ENCODE measurements at places on chromosomes 11 and 22.

DNA sequence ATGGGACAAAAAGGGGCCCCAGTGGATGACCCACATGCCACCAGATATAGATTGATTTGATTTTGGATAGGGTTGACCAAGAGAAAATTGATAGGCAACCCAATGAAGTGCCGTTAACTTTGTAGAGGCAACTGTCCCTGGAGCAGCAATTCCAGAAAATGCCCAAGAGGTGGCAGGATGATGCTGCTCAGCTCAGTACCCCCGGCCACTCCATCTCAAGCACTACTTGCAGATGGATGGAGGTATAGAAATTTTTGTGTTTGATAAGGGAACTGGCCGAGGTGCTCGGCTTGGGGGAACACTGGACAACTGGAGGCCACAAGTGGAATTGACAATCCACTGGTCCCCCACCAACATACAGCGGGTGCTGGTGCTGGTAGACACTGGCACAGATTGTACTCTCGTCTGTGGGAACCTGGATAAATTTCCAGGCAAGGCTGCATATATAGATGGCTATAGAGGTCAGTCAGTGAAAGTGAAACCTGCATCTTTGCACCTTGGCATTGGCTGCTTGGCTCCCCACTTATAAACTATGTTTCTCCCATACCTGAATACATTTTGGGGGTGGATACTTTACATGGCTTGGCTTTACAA, 86.3 kb downstream of the CCDC83 start:
- peak; percentile 70 for DNase-seq

DNA sequence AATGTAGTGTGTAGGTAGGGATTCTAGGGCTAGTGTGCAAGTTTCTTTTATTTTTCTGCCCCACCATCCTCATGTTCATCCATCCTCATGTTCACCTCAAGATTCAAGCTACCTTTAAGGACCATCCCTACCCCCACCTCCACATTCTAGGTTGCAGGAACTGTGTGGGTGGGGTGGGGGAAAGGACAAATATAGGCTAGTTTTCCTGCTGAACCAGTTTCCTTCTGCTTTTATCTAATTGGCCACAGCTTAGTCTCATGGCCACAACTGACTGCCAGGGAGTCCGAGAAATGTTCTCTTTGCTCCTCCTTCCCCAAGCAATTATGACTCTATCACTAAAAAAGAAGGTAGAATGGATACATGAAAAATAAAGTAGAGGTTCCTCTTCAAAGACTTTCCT, 179.0 kb upstream of the LARGE1 start:
- no peaks in the 10 kb centered on the region for H3K36me3 ChIP-seq
- no peaks in the 10 kb centered on the region for H3K27me3 ChIP-seq
- no peak overlapping the region for H3K4me3 ChIP-seq
- no peak overlapping the region for H3K27ac ChIP-seq
- no peak for DNase-seq

DNA sequence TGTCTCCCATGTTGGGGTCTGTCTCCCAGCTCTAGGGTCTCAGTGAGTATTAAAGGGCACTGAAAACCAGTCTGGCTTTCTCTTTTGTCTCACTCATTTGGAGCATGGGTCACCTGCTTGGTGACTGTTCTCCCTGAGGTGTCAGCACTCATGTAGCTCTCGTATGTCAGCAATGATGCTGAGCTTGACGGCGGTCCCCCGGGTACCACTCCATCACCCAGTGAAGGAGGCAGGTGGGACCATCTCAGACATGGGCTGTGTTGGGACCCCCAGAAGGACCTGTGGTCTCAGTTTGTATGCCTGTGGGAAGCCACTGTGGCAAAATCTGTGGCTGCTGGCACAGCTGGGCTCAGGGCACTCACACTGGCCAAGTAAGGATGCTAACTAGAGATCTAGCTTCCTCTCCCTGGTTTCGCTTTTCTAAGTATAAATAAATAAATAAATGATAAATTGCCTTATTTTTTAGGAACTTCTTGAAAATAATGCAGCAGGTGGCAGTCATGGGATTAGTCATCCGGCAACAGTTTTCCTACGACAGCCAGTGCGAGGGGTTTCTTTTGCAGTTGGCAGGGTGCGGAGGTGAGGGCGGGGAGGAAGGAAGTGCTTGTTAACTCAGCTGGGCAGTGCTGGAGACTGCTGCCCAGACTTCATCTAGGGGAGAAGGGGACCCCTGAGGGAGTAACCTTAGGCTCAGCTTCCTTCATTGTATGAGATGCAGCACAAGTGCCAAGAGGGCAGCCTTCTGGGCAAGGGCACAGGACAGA, 48.8 kb downstream of the OSBP2 start:
- no peak for DNase-seq
- peaks cover 5% of the 10 kb centered on the region for H3K4me1 ChIP-seq
- no peak overlapping the region for H3K27ac ChIP-seq
- no peaks in the 10 kb centered on the region for H3K27me3 ChIP-seq
- H3K4me3 ChIP-seq, result no peak overlapping the region
- H3K36me3 ChIP-seq, result no peaks in the 10 kb centered on the region

DNA sequence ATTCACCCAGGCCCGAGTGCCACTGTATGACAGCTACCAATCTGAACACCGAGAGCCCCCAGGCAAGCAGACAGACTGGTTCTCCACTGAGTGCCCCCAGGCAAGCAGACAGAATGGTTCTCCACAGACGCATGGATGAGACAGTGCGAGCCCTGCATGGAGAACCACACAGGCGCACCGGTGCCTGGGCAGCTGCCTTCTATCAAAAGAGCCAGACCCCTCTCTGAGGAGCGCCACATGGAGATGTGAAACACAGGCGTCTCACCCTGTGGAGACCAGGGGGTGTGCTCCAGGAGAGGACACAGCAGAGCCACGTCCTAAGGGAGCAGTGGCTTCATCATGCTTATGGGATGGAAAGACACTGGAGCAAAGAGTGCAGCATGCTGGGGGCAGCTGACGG, 94.5 kb upstream of the BID start:
- DNase-seq, result no peak
- H3K36me3 ChIP-seq, result peaks cover 76% of the 10 kb centered on the region
- no peak overlapping the region for H3K4me3 ChIP-seq
- no peaks in the 10 kb centered on the region for H3K4me1 ChIP-seq

DNA sequence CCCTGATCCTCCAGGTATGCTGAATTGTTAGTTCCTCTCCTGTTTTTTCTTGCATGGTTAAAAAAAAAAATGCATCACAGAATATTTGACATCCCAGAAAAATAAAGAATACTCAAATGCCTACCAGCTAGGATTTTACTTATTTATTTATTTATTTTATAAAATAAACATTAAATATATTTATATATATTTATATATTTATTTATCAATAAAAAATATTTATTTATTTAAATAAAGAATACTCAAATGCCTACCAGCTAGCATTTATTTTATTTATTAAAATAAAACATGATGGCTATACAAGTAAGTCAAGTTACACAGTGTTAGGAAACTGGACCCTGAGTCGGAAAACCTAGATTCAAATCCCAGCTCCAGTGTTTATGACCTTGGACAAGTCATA, 164.1 kb downstream of the NAV2 start:
- H3K27ac ChIP-seq, result no peak overlapping the region
- no peak overlapping the region for H3K4me3 ChIP-seq
- DNase-seq, result no peak
- no peaks in the 10 kb centered on the region for H3K27me3 ChIP-seq
- peaks cover 7% of the 10 kb centered on the region for H3K36me3 ChIP-seq

DNA sequence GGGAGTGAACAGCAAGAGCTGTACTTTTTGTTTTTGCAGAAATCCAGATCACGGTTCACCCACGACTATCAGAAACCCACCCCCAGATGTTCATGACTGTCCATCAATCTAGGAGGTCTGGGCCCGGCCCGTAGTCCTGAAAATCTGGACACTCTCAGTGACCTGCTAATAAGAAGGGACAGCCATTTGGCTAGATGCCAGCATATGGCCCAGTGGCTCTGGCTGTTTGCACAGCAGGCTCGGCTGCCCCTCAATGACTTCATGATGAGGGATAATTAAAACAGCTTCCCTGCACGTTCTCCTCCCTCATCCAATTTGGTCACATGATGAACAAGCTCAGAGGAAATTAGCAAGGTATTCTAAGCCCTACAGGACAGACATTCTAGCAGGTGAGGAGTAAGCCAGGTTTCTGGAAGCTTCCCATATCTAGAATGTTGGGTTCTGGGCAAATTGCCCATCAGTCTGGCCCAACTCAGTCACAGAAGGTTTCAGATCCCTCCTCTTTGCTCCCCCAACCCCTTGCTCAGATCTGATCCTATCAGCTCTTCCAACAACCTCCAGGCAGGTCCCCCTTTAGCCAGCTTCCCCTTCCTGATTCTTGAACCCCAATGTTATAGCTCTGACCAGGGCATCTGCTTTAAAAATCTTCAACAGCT, 397.3 kb downstream of the SHANK2 start:
- H3K4me1 ChIP-seq, result no peaks in the 10 kb centered on the region
- DNase-seq, result no peak
